Urothelium cell line (cell line): ENCODE measurements at places on chromosomes 7 and 10.

GRCh38 chr10:124249812-124250432 lies 156.5 kb upstream of the CHST15 start:
- DNase-seq, result no peak

GRCh38 chr7:44461387-44461786 lies 29.1 kb downstream of the NUDCD3 start:
- DNase-seq, result no peak

GRCh38 chr7:17546592-17546991 lies 248.1 kb downstream of the AHR start:
- DNase-seq, result no peak

GRCh38 chr10:70131560-70131937 lies 1.1 kb downstream of the AIFM2 start:
- no peak for DNase-seq

DNA sequence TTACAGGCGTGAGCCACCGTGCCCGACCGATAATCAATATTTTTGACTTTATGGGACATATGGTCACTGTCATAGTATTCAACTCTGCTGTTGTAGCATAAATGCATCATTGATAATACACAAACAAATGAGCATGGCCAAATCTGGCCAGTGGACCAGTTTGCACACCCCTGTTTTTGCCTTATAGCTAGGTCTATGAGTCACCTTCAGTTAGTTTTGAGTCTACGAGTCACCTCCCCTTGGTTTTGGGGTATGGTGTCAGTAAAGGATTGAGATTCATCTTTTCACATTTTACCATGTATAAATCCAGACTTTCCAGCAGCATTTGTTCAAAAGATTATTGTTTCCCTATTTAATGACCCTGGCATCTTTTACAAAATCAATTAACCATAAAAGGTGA lies 362.5 kb upstream of the NRP1 start:
- DNase-seq, result no peak

DNA sequence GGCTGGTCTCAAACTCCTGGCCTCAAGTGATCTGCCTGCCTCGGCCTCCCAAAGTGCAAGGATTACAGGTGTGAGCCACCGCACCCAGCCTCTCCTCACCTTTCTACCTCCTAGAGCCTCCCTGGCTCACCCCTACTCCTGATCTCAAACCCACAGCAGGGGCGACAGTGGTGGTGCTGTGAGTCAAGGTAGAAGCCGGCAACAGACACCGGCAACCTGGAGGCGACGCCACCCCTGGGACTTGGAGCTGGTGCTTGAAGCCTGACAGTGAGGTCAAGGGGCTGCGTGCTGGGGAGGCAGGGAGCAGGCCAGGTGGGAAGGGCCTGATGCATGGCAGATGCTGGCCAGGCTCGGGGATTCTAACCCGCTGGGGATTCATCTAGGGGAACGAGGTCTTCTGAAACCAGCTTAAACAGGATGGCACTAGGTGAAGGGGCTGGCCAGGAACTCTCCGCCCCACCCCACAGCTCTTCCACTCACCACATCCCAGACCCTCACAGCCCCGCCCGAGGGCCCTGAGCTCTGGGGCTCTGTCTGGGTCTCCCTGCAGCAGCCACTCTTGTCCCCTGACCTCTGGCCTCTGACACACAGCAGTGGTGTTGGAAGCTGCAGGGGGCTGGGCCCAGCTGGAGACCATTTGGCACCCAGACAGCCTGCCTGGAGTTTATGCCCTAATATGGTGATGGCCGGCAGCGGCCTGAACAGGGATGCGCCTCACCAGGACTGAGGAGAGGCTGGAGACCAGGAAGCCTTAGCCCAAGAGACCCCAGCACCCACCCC lies 16.4 kb downstream of the KCNH2 start:
- DNase-seq, result no peak

DNA sequence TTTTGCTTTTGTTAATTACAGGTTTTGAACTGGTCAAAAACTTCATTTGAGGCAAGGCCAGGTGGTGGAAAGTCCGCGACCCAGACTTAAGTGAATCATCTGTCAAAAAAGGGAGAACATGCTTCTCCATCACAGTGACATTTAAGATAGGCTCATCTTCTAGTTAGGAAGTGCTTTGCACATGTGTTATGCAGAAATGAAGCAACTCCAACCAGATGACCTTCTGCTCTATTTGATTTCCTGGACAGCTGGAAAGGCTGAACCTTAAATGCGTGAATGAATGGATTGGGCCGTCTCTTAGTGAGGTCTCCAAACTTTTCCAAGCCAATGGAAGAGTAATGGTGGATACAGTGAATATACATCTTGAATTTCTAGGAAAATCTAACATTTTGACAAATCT lies 101.6 kb upstream of the FAM13C start:
- no peak for DNase-seq

DNA sequence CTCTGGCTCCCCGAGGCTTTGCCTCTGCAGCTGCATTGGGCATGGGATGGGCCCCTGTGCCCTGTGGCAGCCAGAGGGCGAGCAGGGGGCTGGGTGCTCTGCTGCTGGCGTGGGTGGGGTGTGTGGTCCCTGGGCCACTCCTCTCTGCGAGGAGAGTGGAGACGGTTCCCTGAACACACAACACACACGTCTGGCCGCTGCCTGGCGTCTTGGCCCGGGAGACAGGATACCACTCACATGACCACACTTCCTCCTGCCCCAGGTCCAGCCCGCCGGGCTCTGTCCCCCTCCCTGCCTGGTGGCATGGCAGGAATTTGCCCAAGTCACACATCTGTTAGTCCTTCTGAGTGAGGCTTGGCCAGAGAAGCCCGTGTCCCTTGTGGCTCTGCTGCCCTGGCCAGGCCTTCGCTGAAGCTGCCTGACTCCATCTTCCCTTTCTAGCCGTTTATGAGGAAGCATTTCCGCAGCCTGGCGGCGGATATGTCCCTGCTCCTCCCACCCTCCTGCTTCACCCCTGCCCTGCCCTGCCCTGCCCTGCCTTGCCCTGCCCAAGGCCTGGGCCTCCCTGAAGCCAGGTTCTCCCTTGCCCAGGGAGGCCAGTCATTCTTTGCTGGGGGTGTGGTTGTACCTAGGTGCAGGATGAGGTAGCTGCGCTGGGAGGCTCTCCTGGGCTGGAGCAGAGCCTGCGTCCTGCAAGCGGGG lies 3.0 kb downstream of the BRI3 start:
- peak; percentile 85 for DNase-seq

DNA sequence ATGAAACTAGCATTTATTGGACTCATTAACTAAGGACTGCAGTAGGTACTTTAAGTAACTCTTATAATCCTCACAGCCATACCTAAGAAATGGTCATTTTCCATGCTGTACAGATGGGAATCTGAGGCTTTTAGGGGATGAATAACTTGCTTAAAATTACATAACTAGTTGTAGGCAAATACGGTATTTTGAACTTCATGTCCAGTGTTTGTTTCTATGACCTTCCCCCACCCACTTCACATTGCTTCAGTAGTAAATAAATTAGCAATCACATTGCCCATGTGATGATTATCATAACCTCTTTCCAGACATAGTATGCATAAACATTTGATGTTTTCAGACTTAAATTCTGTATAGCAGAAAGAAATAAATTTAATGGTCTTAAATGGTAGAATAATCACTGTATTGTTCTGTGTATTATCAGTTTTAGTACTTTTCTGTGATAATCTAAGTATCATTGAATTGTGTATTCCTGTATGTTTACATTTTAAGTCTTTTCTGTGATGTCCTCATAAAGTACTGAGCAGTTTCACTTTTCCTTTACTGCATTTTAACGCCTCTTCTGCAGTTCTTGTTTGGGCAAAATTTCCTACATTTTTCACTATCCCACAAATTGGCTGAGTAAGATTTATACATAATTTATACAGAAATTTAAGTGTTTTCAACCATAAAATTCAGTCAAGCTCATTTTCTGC lies 48.3 kb downstream of the ANKIB1 start:
- DNase-seq, result no peak

- no peak for DNase-seq
Observed at GRCh38 chr10:119308089-119308488, 100.7 kb downstream of the GRK5 start.

- peak; percentile 23 for DNase-seq
Observed at GRCh38 chr7:64733550-64734240, 60.5 kb upstream of the ZNF138 start.

DNA sequence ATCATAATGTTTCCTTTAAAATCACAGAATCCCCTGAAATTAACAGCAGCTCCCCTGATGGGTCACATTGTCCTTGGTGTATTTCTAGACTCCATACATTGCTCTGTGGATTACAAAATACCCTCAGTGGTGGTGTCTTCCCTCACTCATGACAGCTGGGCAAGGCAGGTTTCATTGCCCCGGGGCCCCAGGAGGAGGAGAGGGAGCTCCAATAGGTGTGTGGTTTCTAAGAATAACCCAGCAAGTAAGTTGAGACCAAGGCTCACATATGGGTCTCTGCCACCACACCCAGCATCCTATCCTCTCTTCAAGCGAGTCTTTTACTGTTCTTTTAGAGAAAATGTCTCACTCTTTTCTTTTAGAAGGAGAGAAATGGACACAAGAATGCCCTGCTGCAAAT lies 63.6 kb downstream of the PKD1L1 start:
- no peak for DNase-seq

GRCh38 chr7:55198634-55199392 lies 166.3 kb upstream of the LANCL2 start:
- no peak for DNase-seq

DNA sequence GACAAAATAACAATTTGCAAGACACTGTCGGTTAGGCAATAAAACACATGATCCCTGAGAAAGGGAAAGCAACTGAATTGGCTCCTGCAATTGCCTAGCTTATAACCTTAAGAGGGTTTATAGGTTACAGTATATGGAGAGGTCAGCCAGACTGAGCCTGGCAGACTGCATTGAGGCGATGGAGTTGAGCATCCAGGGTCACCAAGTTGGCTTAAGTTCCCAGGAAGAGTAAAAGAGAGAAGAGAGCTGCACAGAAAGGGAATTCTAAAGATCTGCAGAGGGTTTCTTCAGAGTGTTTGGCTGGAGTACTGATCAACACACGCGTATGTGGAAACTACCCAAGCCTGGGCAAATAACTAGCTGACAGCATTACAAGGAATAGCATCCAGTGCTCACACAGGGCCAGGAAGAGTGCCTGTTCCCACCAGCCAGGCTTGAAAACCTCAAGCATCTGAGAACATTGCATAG lies 11.2 kb downstream of the ANKMY2 start:
- DNase-seq, result no peak

DNA sequence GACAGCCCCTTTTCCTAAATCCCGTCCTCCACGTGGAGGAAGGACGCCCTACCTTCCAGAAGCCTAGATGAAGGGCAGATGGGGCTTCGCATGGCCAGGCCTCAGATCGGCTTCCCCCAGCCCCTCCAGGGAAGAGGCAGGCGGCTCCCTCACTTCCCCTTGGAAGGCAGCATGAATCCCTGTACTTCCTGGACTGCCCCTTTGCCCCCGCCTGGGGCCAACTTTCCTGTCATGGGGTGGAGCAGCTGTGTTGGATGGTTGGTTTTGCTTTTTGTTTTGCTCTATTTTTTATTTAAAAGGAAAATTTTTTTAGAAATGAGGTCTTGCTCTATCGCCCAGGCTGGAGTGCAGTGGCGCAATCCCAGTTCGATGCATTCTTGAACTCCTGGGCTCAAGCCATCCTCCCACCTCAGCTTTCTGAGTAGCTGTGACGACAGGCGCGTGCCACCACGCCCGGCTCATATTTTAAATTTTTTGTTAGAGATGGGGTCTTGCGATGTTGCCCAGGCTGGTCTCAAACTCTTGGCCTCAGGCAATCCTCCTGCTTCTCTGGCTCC lies 27.2 kb downstream of the GTF2IRD1 start:
- DNase-seq, result no peak

GRCh38 chr7:106518967-106519366 lies 142.0 kb downstream of the CCDC71L start:
- no peak for DNase-seq

DNA sequence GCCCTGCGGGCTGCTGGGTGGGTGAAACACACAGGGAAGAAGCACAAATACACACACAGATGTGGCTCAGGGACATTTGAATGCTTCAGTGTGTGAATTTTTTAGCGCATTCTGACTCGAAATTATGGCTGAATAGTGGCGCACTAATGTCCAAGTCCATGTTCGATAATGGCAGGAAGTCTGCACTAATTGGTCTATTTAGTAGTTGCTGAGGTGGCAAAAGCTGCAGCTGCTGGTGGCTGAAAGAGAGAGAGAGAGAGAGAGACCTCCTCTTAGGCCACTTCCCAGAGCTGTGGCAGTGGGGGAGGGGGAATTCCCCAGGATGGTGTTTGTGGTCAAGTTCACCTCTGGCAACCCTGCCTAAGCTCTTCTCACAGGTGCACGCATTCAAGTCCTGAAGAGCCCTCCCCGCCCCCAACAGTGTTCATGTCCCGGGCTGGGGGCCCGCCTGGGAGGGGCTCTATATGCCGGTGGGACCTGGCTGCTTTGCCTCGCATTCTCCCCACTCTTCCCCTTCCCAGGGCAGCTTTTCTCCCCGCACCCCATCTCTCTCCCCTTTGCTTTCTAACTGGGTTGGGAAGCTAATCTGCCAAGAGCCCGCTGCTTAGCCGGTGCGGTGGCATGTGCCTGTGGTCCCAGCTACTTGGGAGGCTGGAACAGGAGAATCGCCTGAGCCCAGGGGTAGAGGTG lies 6.0 kb upstream of the MNX1 start:
- no peak for DNase-seq

DNA sequence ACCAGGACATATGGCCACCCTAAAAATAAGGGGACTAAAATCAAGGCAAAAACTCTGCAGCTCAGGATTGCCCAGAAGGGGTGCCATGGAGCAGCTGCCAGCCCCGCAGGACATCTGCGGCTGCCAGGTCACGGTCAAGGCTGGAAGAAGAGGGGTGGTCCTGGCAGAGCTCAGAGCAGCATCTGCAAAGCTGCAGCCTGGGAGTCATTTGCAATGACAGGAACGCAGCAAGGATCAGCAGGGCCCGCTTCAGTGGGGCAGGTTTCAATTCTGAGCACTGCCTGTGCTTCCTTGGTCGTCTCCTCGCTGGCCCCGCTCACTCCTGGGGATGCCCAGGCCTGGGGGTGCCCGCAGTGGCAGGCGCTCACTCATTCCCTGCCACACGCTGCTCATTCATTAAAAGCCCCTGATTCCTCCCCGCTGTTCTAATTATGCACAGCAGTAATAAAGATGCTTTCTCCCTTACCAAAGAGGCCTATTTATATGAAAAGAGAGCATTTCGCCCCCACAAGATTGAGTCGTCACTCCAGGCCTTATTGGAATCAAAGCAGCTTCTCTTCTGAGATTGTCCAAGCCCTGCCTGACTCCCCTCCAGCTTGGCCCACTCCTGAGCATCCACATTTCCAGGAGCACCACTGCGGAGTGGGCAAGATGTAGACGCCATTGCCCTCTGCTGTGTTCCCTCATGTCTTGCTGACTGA lies 4.6 kb downstream of the HSPA12A start:
- no peak for DNase-seq

GRCh38 chr7:97017192-97018125 lies 7.2 kb downstream of the DLX5 start:
- DNase-seq, result no peak
